ENCODE measurements at places on chromosomes 6 and 20.

- DNase-seq: no peak
Measured at GRCh38 chr6:147986846-147987245, 355.8 kb upstream of the SASH1 start.

GRCh38 chr20:63014710-63015109, 7.9 kb upstream of the BHLHE23 start:
- DNase-seq: no peak

GRCh38 chr6:109048176-109048575, 46.5 kb downstream of the SESN1 start:
- no peak for DNase-seq

DNA sequence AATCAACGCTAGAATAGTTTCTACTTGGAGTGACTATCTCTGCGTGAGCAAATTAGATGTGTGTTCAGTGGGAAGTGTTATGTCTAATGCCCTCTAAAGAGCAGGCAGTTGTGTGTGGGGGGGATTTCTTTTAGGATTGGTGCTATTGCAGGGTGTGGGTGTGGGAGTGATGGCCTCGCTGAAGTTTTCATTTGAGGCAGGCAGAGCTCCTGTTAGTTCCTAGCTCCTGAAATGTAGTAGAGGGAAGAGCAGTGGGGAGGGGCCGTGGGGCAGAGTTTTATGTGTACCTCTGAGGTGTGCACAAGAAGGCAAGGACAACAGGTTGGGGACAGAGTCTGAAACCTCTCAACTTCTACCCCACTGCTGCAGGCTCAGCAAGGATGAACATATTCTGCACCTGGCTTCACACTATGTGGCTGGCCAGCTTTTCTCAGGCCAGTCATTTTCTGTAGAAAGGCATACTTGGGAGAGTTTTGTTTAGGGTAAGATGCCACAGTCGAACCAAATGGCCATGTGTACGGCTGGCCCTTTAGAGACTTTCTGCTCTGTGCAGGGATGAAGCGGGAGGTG, 229.2 kb upstream of the SUPT3H start:
- no peak for DNase-seq

DNA sequence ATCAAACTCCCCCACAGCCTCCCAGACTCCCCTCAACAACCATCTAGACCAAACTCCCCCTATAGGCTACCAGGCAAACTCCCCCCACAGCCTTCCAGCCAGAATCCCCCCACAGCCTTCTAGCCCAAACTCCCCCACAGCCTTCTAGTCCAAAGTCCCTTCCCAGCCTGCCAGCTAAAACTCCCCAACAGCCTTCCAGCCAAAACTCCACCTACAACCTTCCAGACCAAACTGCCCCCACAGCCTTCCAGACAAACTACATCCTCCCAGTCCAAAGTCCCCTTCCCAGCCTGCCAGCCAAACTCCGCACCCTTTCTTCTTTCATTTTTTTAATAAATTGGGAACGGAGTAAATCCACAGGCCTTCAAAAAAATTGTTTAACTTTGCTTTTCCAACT, 37.4 kb upstream of the SYNDIG1 start:
- no peak for DNase-seq

DNA sequence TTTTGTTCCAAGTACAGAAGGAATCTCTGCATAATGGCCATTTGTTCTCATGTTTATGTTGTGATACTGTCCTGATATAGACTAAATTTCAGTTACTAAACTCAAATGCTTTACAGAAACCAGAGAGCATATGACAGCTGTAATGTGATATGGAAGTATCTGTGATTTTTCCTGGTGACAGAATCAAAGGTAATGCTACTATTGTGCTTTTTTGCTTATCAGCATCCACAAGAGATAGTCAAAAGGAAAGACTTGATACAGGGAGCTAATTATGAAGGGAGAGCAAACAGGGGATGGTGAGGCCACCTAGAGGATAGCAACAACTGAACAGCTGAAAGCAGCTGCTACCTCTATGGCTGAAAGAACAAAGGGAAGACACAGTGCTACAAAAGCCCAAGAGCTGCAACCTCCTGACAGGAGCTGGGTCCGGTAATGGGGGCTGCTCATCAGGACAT, 181.4 kb downstream of the PHF3 start:
- DNase-seq: no peak

DNA sequence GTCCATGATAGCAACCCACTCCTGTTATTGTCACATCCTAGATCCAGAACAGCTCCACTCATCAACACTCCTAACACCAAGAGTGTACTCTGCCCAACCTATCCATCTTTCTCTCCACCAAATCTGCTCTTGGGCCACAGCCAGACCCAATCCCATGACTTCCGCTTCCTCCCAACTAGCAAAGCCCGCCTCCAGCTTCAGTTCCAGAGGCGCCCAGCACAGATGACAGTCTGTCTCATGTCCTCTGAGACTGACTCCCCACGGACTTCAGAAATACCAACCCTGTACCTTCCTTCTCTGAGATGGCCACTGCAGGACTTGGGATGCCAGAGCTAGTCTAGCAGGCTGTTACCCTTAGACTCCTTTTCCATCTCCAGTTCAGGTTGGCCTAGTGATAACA, 48.6 kb downstream of the DTNBP1 start:
- no peak for DNase-seq

DNA sequence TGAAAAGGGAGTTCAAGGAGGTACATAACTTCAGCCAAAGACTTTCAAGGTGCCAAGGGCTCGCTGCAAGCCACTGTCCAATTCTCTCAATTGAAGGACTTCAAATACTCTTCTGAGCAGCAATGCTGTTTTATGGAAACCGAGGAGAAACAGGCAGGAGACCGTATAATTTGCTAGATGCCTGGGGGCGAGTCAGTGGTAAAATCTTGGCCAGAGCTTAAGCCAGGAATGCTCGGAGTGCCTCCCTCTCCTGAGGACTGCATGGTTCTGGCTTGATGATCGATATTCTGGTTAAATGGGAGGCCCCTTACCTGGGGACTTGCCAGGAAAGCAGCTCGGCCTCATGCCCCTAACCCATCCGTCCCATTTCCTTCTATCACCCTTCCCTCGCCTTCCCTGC, 35.8 kb upstream of the NOP56 start:
- DNase-seq: no peak

- peak; percentile 22 for DNase-seq
Measured at GRCh38 chr6:160733050-160733646, 31.1 kb downstream of the PLG start.

DNA sequence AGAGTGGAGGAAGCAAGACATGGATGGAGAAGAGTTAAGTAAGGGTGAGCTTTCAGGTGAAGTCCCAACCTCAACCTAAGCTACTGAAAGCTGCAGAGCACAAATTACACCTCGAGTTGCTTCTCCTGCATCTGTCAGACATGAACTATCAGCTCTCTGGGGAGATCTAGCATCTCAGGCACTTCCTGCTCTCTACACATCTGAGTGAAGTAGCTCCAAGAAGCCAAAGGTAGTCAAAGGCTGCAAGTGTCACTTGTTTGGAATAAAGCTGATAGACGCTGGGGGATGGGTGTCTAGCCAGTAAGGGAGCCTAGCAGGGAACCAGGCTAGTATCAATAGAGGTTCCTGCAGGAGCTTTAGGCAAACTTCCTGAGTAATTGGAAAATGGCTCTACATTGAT, 228.0 kb downstream of the PLCB1 start:
- DNase-seq: no peak

- DNase-seq: no peak
Measured at GRCh38 chr20:9027626-9028025, 41.3 kb upstream of the PLCB4 start.

DNA sequence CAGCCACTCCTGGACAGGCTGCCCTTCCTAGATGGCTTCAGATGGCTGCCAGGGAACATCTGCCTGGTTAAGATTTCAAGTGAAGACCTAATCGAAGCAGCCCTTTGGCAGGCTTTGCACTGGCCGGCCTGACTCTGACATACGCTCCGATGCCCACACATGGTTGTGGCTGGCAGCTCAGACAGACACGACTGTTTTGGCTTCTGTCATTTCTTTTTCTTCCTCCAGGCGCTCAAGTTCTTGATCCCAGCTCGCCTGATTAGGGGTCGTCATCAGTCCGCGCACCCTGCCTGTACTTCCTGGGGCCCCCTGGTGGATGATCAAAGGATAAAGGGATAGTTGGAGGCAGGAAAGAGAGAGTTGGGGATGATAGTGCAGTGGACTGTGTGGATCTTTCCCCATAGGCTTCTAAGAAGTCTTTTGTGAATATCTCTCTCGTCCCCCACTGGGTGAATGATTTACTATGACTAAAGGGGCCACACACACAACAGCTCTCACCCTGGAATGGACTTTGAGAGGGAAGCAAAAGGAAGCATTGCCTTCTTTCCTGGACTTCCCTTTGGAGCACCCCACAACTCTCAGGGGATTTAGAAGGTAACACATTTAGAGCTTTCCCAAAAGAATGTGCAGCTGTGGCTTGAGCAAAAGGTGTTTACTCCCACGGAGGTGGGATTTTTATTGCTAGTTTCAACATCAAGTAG, 21.4 kb upstream of the TRAM2 start:
- DNase-seq: no peak

GRCh38 chr6:73728548-73729205, 32.7 kb downstream of the CD109 start:
- DNase-seq: no peak

DNA sequence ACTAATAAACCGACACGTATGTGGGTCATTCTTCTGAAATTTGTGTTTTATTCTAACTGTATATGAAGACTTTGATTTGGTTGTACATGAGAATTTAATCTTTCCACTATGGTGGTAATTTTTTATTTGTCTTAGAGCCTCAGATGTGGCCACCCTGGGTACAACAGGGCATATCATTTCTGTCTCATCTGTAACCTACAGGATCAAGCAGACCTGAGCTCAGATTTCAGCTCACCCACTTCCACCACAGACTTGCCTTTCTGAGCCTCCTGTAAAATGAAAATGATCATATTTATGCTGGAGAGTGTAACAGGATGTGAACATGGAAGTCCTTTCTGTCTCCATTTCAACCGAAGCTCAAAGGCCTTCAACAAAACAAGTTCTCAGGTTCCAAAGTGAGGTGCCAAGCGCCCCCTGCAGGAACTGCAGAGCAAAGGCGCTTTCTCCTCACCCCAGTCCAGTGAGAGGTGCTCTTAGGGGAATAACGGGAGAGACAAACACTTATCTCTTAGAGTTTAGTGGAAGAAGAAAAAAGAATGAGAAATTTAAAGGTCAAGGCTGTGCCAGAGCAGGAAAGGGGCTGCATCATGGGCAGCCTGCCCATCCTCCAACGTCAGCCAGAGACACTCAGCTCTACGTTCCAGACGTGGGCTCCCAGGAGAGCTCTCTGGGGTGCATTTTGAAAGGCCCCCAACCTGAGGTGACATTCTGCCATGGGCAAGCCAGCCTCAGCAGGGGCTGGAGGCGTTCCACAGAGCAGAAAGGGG, 23.0 kb upstream of the CD24 start:
- DNase-seq: peak; percentile 42

- DNase-seq: no peak
Measured at GRCh38 chr6:15342114-15342513, 96.2 kb downstream of the JARID2 start.

DNA sequence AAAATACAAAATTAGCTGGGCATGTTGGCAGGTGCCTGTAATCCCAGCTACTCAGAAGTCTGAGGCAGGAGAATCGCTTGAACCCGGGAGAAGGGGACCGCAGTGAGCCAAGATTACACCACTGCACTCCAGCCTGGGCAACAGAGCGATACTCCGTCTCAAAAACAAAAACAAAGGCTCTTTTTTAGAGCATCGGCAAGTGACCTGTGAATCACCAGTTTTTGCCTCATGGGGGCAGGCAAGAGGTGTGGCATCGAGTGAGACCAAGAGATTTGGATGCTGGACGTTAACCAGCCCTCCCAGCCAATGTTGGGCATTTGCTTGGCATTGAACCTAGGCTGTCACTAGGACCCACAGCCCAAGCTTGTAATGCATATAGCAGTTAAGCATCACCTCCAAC, 14.6 kb upstream of the CDK5RAP1 start:
- no peak for DNase-seq

DNA sequence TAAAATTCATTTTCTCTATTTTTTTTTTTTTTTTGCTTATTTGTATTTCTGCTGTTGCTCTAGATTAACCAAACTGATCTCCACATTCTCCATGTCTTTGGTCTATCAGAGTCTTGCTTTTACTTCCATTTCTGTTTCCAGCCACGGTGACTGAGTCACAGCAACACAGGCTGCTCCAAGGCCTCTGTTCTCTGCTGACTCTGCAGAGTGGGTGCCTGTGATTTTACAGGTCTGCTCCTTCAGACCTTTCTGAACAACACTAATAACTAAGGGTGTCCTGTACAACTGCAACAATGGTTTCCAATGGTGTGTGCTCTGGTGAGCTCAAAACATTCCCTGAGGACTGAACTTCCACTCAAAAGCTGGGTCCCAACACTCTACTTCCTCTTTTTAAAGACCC, 102.3 kb upstream of the BMP2 start:
- DNase-seq: no peak

DNA sequence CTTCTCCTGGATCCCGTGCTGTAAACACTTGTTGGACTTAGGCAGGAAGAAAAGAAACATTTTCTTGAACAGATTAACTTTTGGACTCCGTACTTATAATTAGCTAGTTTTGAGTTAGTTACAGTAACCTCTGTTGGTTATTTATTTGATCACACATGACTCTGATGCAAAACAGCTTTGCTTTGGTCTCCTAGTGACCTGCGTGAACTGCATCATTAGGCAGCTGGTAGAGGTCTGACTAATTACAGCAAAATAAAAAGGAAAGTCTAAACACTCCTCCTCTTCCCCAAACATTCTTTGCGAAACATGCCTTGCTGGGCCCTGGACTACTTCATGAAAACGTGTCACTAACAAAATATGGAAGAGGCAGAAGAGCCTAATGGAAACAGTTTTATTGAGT, 61.1 kb upstream of the ZFP64 start:
- no peak for DNase-seq

- no peak for DNase-seq
Measured at GRCh38 chr6:148382861-148383260, 40.2 kb downstream of the SASH1 start.

DNA sequence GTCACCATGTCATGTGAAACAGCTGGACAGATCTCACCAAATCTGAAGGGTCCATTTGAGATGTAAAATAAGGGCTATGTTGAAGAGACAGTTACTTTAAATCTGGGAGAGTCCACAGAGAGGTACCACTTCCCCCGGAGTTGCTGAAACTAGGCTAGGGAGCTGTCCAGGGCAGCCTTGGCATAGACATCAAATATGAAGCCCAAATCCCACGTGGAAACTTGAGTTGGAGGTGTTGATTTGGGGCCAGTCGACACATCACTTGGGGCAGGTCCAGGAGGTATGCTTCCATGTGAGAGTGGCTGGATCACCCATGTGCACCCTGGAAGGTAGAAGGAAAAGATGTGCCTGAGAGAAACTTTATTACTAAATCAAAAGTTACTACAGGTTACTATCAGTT, 12.0 kb upstream of the SERPINB9 start:
- DNase-seq: no peak

DNA sequence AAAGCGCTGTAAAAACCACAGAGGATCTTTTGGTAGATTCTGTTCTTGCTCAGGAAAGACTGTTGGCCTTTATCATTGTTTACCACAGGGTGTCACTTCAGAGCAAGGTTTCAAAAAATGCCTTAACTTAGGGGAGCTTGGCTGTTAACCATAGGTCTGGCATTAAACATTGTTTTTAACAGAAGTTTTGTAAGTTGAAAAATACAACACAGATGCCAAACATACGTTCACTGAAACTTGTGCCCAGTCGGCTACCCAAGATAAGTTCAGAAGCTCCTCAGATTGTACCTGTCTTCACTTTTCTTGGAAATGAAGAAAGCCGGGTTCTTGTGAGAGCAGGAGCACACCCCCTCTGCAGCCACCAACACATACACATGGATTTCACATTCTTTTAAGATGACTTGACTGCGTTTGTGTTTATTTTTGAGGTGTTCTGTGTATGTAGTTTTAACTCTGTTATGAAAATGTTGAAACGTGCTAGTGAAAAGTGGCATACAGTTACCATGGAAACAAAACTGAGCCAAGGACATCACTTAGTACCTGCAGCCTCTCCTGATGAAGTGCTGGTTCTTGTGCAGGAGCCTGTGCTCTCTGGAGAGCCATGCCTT, 64.9 kb downstream of the SYCP2L start:
- DNase-seq: peak; percentile 43
